ENCODE measurements at places on chromosomes 11 and 22.

- DNase-seq: no peak
Measured at GRCh38 chr11:78213526-78214330, 25.0 kb downstream of the USP35 start.

DNA sequence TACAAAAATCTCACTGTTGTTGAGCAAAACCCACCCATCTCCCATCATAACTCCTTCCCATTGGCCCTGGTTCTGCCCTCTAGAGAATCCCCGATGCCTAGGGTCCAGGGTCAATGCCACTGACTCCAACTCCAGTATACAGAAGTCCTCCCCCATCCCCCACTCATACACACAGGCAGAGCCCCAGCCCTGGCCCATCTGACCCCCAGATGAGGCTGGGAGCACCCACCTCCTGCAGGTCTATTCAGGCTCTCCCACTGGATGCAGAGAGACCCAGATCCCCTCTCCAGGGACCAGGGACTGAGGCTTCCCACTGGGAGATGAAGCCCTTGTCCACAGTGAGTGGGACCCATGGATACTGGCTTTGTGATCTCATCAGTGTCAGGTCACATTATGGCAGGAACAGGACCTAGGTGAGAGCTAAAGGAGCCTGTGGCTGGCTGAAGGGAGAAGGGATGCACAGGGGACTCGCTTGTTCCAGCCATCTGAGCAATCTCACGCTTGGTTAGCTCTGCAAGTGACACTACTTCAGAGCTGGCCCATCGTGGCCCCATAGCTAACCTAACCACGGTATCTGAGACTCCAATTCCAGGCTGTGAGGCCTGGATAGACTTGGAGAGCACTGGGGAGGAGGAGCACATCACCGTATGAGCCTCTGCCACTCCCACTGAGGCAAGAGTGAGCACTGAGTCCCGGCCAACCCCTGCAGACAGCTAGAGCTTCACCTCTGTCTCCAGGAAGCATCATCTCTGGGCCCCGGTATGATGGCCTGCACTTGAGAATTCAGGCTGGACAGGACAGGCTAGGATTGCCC, 35.7 kb downstream of the TRIM29 start:
- no peak for DNase-seq

- no peak for DNase-seq
Measured at GRCh38 chr22:34045311-34045710, 125.0 kb upstream of the LARGE1 start.

DNA sequence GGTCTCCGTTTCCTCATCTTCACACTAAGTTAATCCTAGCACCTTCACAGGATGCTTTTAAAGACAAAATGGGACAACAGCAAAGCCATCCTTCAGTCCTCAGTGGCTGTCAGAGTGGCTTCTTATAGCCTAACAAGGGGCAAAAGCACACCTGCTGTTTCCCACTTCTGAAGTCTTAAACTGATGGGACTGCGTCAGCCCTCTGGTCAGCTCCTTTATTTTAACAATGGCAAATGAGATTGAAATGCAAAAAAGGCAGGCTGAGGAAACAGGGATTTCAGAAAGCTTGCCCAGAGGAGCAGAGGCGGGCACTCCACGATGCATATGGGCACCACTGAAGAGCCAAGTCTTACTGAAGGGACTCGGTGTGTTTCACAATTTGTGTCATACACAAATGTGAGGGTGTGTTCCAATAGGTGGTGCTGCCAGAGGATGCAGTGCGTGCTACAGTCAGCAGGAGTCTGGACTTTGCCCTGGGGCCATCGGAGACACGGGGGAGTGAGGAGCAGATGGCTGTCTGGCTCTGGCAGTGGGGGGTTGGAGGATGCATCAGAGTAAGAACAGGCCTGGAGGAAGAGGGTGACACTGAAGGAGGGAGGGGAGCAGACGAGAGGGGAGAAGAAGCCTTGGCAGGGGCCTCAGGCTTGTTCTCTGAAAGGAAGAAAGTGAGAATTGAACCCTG, 47.3 kb downstream of the TENM4 start:
- no peak for DNase-seq

- DNase-seq: no peak
Measured at GRCh38 chr22:34462795-34463194, 542.5 kb upstream of the LARGE1 start.

GRCh38 chr11:123161376-123162030, 33.5 kb downstream of the CLMP start:
- DNase-seq: no peak

All from naive thymus-derived CD8-positive, alpha-beta T cell (primary cell).